Renal cortex interstitium (tissue), 15 donors: ENCODE measurements at places on chromosomes 6 and 20.

DNA sequence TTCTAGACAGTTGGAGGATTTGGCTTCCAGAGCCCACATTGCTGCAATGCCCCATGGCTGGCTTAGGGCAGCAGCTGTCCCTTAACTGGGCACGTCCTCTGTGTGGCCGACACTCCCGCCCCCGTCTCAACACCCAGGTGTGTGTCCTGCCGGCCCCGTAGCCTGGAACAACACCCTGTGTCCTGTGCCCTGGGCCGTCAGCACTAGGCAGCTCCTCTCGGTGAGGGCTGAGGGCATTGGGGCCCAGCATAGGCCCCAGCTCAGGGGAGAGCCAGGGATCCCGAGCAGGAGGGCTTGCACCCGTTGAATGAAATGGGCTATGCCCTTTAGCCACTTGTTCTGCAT, 121.0 kb downstream of the CDH4 start:
- DNase-seq, result no peak

DNA sequence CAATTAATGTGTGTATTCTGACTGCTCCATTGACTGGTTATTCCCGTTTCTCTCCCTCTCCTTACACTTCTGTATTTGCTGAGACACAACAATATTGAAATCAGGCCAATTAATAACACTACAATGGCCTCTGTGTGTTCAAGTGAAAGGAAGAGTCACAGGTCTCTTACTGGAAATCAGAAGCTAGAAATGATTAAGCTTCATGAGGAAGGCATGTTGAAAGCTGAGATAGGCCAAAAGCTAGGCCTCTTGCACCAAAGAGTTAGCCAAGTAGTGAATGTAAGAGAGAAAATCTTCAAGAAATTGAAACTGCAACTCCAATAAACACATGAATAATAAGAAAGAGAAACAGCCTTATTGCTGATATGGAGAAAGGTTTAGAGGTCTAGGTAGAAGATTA, 489.5 kb upstream of the CITED2 start:
- DNase-seq, result no peak

GRCh38 chr6:120556491-120556890, 777.8 kb downstream of the TBC1D32 start:
- DNase-seq, result no peak

- no peak for DNase-seq
Measured at GRCh38 chr20:58889798-58890517, 37.4 kb downstream of the GNAS start.

GRCh38 chr20:19802492-19803158, 44.6 kb downstream of the RIN2 start:
- no peak for DNase-seq

- no peak for DNase-seq
Measured at GRCh38 chr6:144559865-144560593, 274.9 kb downstream of the UTRN start.
